Osteoblast (primary cell): ENCODE measurements at places on chromosomes 2 and 18. TPM values are rescaled to one million over a fixed set of nuclear protein-coding genes. Genes with fewer than 3 reads are reported as not detected.

CFAP65 gene
- total RNA-seq, result not detected in 2 replicates

MALT1 gene
- 53.6 and 55.7 TPM in 2 replicates for total RNA-seq

DNAH7 gene
- total RNA-seq, result 2.5 and 2.9 TPM in 2 replicates

CROCC2 gene
- under 0.01 TPM in 2 replicates for total RNA-seq

GRCh38 chr2:39881948-39882347 lies 102.9 kb upstream of the THUMPD2 start:
- H3K36me3 ChIP-seq, result no peaks in the 10 kb centered on the region
- H3K27ac ChIP-seq, result no peak overlapping the region
- H3K4me3 ChIP-seq, result no peak overlapping the region
- H3K4me1 ChIP-seq, result no peaks in the 10 kb centered on the region
- no peaks in the 10 kb centered on the region for H3K27me3 ChIP-seq

GRCh38 chr2:119637371-119637770 lies 41.6 kb upstream of the TMEM177 start:
- no peaks in the 10 kb centered on the region for H3K36me3 ChIP-seq
- peaks cover 11% of the 10 kb centered on the region for H3K27me3 ChIP-seq
- no peaks in the 10 kb centered on the region for H3K4me1 ChIP-seq
- no peak for DNase-seq
- H3K4me3 ChIP-seq, result no peak overlapping the region
- no peak overlapping the region for H3K27ac ChIP-seq

- no peaks in the 10 kb centered on the region for H3K36me3 ChIP-seq
- H3K4me3 ChIP-seq, result no peak overlapping the region
- DNase-seq, result no peak
- peaks cover 18% of the 10 kb centered on the region for H3K4me1 ChIP-seq
- no peak overlapping the region for H3K27ac ChIP-seq
These were observed 65.0 kb downstream of the NCK2 start for GRCh38 chr2:105809723-105810122.

- H3K27ac ChIP-seq, result peak overlapping the region; percentile 98
- DNase-seq, result peak; percentile 49
- no peaks in the 10 kb centered on the region for H3K27me3 ChIP-seq
- H3K36me3 ChIP-seq, result peaks cover 3% of the 10 kb centered on the region
These were observed 544 bp downstream of the DNAJC27 start for GRCh38 chr2:24971286-24971535.

GRCh38 chr2:20465716-20466394 lies 19.0 kb downstream of the RHOB start:
- no peak overlapping the region for H3K27ac ChIP-seq
- H3K36me3 ChIP-seq, result no peaks in the 10 kb centered on the region
- H3K4me3 ChIP-seq, result no peak overlapping the region
- H3K4me1 ChIP-seq, result no peaks in the 10 kb centered on the region
- no peak for DNase-seq

DNA sequence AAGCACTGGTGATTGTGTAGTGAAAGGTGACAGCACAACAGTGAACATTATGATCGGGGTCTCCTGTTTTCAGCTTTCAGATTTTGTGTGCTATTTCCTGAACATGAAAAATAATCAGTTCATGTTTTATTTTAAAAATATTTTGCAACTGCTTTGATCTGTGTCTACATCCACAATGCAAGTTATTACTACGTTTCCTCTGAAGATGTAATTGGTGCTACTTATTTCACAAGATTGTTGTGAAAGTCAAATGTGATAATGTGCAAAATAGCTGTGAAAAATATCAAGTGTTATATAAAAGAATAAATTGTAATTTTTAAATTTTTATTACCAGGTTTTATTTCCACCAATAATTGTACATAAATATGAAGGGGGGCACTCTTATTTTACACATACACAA lies 6.1 kb upstream of the GCA start:
- no peak overlapping the region for H3K4me3 ChIP-seq
- H3K4me1 ChIP-seq, result no peaks in the 10 kb centered on the region
- no peaks in the 10 kb centered on the region for H3K36me3 ChIP-seq
- H3K27me3 ChIP-seq, result peaks cover 3% of the 10 kb centered on the region

- no peak overlapping the region for H3K4me3 ChIP-seq
- DNase-seq, result no peak
- H3K27ac ChIP-seq, result no peak overlapping the region
- H3K27me3 ChIP-seq, result no peaks in the 10 kb centered on the region
These were observed 56.7 kb upstream of the EML4 start for GRCh38 chr2:42112418-42112817.

- H3K36me3 ChIP-seq, result no peaks in the 10 kb centered on the region
- H3K27ac ChIP-seq, result no peak overlapping the region
- no peaks in the 10 kb centered on the region for H3K4me1 ChIP-seq
- DNase-seq, result no peak
These were observed 109.6 kb upstream of the FSIP2 start for GRCh38 chr2:185628985-185629384.

- H3K27ac ChIP-seq, result no peak overlapping the region
- DNase-seq, result no peak
- H3K4me3 ChIP-seq, result no peak overlapping the region
- H3K36me3 ChIP-seq, result no peaks in the 10 kb centered on the region
These were observed 309.0 kb downstream of the CMPK2 start for GRCh38 chr2:6556755-6557154.

GRCh38 chr18:35386600-35387100 lies 9.5 kb upstream of the ZNF396 start:
- peaks cover 46% of the 10 kb centered on the region for H3K4me1 ChIP-seq
- H3K4me3 ChIP-seq, result no peak overlapping the region
- no peak for DNase-seq
- no peaks in the 10 kb centered on the region for H3K36me3 ChIP-seq
- H3K27me3 ChIP-seq, result no peaks in the 10 kb centered on the region

DNA sequence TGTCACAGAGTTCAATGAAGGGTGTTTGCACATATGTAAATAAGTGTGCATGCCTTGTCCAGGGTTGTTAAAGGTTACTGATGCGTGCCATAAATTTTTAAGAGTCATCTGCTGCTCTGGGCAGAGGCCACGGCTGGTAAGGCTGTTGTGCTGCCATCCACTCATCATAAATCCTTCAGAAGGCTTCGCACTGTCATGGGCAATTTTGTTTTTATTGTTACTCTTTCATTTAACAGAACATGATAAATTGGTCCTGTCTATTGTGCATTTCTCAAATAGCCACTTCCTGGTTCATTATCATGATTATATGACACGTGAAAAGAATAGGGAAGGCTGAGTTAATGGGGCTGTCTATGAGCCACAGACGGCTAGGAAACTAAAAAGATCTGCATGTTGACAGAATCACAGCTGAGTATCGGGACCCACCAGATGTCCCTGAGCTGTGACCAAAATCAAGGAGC lies 634.3 kb upstream of the SOX11 start:
- H3K4me3 ChIP-seq, result no peak overlapping the region
- H3K27me3 ChIP-seq, result no peaks in the 10 kb centered on the region
- no peaks in the 10 kb centered on the region for H3K4me1 ChIP-seq
- no peak for DNase-seq
